ENCODE measurements at places on chromosomes 5 and 9.

- DNase-seq: no peak
Measured at GRCh38 chr5:11148810-11149539, 387.9 kb upstream of the DAP start.

- DNase-seq: no peak
Measured at GRCh38 chr9:104905153-104905901, 22.6 kb downstream of the ABCA1 start.

DNA sequence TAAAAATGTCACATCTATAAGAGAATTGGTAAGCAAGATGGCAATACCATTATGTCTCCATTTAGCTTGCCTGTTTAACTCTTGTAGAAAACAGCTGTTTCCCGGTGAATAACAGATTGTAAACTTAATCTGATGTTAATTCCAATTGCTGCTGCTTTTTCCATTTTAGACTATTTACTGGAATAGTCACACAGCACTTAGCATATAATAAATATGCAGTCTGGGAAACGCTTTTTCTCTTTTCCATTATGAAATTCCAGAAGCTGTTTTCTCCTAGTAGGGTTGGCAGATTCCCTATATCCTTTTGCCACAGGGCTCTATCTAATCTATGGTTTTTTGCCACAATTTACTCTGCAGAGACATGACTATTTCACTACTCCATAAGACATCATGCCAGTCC, 148.0 kb downstream of the CEMIP2 start:
- no peak for DNase-seq

GRCh38 chr5:122702524-122702875, 72.4 kb upstream of the SNX2 start:
- DNase-seq: no peak

- no peak for DNase-seq
Measured at GRCh38 chr5:5770825-5771224, 348.3 kb downstream of the ICE1 start.

GRCh38 chr9:12232836-12233235, 460.3 kb upstream of the TYRP1 start:
- DNase-seq: no peak

GRCh38 chr9:106862821-106863720, at the start of gene ZNF462:
Gene ZNF462 (plus strand): TSS chr9:106863166. CDS start chr9:106923384, 60,218 bp downstream.
- DNase-seq: no peak

DNA sequence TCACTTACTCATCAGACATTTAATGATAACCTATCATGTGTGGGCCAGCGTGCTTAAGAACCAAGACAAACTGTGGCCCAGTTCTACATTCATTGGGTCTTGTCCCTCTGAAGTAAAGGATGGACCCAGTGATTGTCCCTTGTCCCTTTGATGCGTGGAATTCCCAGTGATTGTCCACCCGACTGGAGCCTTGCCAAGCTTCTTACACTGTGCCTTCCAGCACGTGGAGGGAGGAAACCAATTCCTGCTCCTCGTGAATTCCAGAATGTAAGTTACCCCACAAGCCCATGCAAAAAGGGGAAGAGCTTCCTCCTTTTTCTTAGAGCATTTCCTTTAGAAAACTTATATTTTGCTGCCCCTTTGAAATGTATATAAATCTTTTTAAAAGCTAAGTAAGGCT, 7.9 kb downstream of the CKMT2 start:
- DNase-seq: no peak

DNA sequence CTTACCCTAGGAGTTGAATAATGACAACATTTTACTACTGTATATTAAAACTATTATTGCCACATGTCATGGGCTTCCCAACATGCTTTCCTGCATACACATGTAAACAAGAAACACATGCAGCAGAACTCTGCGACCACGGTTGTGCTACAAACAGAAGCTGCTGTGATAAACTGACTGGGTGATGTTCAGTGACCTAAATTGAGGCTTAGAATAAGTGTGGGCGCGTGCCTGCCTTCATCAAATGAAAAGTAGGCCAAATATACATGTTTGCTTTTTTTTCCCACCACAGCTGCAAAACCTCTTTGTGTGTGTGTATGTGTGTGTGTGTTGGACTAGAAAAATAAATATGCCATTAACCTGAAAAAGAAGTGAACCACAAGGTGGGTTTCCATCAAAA, 1202.1 kb downstream of the PTPRD start:
- no peak for DNase-seq

- DNase-seq: no peak
Measured at GRCh38 chr5:109693535-109694400, 4.0 kb downstream of the MAN2A1 start.

DNA sequence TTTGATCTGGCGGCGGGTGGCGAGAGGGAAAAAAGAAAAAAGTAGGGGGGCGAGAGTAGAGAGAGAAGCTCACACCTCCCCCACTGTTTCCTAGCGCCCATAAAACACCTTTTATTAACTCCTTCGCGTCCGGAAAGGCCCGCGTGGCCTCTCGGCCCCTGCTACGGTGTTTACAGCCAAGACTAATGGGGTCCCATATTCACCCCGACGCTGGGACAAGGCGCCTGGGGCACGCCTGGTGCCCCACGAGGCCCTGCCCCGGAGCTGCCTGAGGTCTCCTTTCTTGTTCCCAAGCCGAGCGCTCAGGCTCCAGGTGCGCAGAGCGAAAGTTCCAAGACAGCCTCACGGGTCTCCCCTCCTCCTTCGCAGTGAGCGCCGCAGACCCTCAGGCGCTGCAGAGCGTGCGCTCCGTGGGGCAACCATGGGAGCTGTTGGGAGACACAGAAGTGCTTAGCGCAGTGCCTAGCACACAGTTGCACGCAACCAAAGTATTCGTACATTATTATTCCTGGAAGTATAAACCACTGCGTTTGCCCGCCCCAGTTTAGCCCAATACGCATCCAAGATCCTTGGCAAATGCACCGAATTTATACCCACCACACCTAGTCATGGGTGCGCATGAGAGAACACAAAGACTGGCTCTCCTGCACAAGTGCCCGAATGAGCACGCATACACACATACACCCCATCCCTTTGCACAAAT, 4.3 kb downstream of the HAND1 start:
- no peak for DNase-seq

DNA sequence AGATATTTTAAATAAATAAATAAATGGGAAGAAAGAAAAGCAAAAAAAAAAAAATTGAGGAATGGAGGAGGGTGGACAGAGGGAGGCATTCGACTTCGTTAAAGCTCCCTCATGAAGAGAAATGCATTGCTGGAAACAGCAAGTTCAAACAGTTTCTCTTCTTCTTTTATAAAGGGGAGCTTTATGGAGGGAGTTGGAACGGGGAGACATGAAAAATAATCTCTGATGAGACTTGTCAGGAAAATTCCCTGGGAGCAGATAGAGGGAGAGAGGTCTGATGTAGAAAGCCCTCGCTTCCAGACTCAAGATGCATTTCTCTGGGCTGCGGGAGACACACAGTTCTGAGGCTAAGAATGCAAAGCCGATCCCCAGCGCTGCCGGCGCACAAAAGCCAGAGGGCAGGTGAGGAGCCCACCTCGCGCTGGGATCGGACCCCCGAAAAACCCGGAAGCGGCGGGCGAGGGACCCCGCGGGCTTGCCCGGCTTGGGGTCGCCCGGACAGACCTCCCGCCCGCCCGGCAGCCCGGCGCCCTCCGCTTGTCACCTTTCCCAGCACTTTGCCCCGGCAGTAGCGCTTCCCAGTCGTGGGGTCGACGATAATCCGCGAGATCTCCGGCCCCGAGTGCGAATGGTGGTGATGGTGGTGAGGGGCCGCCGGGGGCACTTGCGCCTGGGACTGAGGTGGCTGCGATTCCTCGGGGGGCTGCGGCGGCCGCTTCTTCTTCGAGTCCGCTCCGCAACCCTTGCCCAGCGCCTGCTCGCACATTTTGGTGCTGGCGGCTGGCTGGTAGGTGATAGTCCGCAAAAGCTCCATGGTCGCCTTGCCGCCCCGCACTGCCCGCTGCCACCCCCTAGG, 512 bp downstream of the PLK2 start:
- no peak for DNase-seq

DNA sequence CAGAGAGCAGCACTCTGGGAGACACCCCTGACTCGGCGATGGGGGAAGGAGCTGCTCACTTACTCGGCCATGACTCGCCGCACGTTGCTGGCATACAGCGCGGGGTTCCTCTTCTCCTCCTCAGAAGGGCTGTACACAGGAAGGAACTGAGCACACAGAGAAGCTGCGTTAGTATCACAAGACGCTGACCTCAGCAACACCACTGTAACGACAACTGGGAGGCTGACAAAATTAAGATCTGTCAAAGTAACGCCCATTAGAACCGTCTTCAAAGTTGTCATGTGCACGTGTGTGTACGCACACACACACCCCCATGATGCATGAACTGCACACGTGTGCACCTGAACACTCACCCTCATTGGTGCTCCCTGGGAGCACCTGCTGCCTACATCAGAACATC, 32.1 kb upstream of the SLC6A3 start:
- DNase-seq: no peak

- DNase-seq: no peak
Measured at GRCh38 chr5:176519810-176520720, 17.1 kb downstream of the RNF44 start.

DNA sequence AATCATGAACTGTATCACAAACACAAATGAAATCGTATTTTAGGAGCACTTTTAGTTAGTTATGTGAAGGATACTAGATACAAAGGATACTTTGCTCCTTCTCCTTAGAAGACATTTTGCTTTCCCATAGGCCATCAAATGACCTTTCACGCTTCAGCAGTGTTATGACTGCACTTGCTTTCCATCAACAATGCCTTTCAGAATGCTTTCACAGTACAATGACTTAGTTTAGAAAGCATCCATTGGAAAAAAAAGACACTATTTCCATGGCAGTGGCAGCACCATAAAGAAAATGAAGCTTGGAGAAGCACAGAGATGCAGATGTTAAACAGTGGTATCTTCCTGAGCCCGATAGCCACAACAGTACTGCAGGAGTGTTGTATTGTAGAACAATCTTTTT, 203.9 kb downstream of the PCSK1 start:
- no peak for DNase-seq

DNA sequence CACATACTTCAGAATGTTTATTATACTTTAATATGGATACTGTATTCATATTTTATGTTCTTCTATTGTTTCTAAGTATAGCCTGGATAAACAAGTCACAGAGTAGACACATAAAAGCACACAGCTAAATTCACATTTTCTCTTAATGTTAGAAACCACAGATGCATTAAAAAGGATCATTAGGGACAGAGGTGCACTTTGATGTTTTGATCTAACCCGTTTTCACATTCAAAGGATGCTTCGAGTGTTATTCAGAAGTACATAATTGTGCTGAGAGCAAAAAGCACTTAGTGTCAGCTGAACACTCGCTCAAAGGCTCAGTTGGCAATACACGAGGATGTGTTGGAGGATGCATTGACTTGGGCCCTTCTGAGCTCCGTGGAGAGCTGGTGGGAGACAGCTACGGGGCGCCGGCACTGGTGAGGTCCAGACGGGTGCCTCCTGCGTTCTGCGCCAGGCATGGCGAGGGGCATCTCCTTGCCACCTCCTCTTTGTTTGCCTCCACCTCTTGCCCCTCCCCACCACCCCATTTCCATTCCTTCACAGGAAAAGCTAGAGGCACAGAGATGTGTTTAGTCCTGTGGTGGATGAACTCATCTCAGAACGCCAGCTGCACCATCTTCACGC, 35.5 kb downstream of the MED10 start:
- no peak for DNase-seq

- no peak for DNase-seq
Measured at GRCh38 chr5:127826011-127826410, 122.8 kb downstream of the CCDC192 start.

DNA sequence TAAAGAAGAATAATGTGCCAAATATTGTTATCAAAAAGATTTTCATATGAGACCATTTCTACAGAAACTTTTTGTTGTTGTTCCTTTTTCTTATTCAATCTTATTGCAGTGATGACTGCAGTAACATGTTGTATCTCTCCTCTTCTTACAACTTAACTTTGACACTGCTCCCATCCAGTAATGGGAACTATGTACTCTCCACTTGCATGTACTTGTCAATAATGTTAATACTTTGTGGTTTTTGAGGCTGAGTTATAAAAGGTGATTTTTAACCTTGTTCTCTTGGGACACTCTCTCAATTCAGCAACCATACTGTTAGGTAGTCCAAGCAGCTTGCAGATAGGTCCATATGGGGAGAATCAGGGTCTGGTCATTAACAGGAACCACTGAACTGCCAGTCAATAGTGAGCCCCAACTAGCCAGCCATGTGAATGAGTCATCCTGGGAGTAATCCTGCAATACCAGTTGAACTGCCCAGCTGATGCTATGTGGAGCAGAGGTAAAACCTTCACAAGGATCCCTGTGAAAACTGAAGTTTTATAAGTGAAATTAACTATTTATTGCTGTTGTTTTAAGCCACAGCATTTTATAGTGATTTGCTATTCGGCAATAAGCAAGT, 199.6 kb upstream of the DAB2 start:
- DNase-seq: no peak

DNA sequence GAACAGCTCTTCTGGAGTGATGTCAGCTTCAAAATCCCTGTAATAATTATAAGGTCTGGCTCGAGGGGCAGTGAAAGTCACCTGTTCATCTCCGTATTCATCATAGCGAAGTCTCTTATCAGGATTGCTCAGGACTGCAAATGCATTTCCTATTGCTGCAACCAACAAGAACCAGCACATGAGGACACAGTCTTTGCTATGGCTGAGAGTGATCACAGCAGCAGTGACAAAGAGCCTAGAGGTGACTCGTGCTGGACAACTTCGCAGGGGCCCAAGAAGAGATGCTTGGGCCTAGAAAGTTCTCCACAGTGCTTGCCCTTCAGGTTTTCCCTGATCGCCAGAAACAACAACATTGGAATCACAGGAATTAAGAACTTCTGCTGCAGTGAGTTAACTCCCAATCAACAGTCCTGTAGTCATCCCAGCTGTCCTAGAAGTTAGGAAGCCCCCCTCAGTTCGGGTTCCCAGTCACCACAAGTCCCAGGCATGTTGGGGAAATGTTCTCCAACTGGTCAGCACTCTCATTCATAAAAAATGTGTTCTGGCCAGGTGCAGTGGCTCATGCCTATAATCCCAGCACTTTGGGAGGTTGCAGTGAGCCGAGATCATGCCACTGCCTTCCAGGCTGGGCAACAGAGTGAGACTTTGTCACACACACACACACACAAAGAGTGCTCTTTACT, 13.0 kb downstream of the DNAJC18 start:
- DNase-seq: no peak

DNA sequence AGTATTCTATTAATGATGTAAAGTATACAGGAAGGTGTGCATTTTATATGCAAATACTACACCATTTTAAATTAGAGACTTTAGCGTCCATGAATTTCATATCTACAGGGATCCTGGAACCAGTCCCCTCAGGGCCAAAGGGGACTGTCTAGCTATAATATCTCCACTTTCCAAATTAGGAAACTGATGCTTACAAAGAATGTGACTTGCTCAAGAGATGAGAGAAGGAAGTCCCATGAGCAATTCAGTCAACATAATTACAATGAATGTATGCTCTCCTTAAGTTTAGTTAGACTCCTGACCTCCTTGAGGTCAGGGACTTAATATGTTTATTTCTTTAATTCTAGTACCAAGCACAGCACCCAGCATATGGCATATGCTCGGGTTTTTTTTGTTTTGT, 23.7 kb downstream of the NIPBL start:
- DNase-seq: no peak

- DNase-seq: no peak
Measured at GRCh38 chr5:132466433-132467286, 23.9 kb downstream of the IRF1 start.

Measured in non-pigmented ciliary epithelial cell (primary cell).